Endothelial cell (in vitro differentiated cells): ENCODE measurements at places on chromosomes 7 and 10. TPM values are rescaled to one million over a fixed set of nuclear protein-coding genes. Genes with fewer than 3 reads are reported as not detected.

GRCh38 chr10:80168162-80168511 is 35.6 kb downstream of the PLAC9 start:
- peaks cover 11% of the 10 kb centered on the region for H3K27me3 ChIP-seq
- no peak for DNase-seq
- H3K27ac ChIP-seq, result no peak overlapping the region
- H3K4me3 ChIP-seq, result no peak overlapping the region
- peaks cover 7% of the 10 kb centered on the region for H3K4me1 ChIP-seq
- H3K36me3 ChIP-seq, result peaks cover 28% of the 10 kb centered on the region

GRCh38 chr10:88987243-88987725 is 3.3 kb upstream of the FAS start:
- no peak for DNase-seq
- H3K4me1 ChIP-seq, result peaks cover 24% of the 10 kb centered on the region
- peaks cover 30% of the 10 kb centered on the region for H3K36me3 ChIP-seq
- no peak overlapping the region for H3K27ac ChIP-seq
- no peak overlapping the region for H3K4me3 ChIP-seq

DNA sequence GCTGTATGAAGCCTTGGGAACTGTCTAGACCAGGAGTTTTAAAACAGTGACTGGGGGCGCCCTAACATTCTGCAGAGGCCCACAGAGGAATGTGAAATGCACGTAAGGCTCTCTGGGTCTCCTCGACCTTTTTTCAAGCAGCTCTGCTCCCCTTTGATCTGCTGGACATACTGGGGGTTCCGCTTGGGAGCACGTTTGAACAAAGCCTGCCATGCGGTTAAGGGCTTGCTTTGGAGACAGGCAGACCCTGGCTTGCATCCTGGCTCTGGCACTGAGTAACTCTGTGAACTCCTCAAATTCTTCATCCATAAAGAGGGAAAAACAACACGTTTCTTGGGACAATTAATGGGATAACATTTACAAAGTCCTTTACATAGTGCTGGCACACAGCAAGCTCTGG is 7.8 kb downstream of the BEND7 start:
- H3K4me1 ChIP-seq, result peaks cover 22% of the 10 kb centered on the region
- no peak overlapping the region for H3K4me3 ChIP-seq
- no peak overlapping the region for H3K27ac ChIP-seq
- no peak for DNase-seq

DNA sequence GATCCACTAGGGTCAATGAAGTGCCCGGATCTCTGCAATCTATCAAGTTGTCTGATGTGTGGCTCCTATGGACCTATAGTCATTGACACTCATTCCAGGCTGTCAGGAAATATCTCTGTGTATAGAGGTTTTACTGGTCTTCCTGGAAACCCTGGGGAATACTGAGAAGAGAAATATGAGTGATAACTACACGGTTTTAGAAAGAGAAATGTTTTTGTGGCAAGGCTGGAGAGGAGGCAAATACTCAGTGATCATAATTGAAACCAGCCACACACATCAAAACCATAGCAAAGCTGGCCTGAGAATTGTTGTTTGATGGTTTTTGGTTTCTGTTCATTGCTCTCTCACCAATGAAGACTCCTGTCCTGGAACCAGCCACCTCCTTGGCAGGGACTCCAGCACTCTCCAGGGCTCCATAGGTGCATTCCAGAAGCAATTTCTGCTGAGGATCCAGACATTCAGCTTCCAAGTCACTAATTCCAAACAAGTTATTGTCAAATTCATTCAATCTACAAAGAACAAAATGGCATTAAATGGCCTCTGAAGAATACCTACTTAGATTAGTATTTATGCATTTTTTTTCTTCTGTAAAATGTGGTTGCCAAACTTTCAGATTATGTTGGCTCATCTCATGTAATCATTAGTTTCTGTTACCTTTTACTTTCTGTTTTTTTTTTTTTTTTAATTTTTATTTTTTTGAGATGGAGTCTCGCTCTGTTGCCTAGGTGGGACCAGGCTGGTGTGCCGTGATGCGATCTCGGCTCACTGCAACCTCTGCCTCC is 108.6 kb upstream of the ABI1 start:
- no peaks in the 10 kb centered on the region for H3K27me3 ChIP-seq
- no peaks in the 10 kb centered on the region for H3K4me1 ChIP-seq
- H3K27ac ChIP-seq, result no peak overlapping the region
- no peak overlapping the region for H3K4me3 ChIP-seq

- no peaks in the 10 kb centered on the region for H3K27me3 ChIP-seq
- no peak overlapping the region for H3K27ac ChIP-seq
- no peak overlapping the region for H3K4me3 ChIP-seq
- peaks cover 4% of the 10 kb centered on the region for H3K36me3 ChIP-seq
- peaks cover 6% of the 10 kb centered on the region for H3K4me1 ChIP-seq
- no peak for DNase-seq
These were observed 26.4 kb downstream of the BMPR1A start for GRCh38 chr10:86782701-86783418.

DNA sequence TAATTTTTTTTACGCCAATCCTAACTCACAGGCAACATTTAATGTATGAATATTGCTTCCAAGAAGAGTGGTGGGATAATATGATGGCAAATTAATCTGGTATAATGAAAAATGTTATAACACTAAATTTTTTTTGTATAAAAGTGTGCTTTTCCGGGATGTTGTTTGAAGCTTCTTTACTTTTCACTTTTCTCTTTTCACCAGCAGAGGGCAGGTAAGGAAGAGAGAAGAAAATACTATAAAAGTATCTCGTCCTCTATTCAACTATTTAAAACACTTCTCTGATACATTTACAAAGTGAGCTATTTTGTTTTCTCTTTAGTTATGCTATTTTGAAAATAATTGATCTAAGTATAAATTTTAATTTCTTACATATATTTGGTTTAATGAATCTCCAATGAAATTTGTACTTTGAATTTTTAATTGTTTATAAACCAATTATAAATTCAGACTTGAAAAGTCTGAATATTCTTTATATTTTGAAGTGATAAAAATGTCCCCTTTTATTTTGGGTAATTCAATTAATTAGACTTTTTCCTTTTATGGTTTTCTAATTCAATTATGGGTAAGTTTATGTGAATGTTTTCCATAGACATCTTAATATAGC is 20.7 kb upstream of the CFTR start:
- H3K4me3 ChIP-seq, result no peak overlapping the region
- peaks cover 2% of the 10 kb centered on the region for H3K27me3 ChIP-seq
- no peak for DNase-seq
- no peaks in the 10 kb centered on the region for H3K36me3 ChIP-seq

DNA sequence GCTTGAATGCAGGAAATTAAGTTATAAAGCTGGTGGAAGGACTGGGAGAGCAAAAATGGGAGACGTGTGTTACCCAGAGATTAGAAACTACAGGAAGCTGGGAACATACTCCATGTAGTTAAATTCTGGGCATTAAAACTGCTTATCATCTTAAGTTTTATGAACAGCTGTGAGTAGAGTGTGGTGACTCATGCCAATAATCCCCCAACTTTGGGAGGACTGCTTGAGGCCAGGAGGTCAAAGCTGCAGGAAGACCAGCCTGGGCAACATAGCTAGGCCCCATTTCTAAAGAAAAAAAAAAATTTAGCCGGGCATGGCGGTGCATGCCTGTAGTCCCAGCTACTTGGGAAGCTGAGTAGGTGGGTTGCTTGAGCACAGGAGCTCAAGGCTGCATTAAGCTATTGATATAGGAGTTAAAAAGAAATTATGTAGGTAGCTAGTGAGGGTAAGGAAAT is 56.2 kb upstream of the SEPHS1 start:
- peaks cover 2% of the 10 kb centered on the region for H3K27me3 ChIP-seq
- no peak for DNase-seq
- no peak overlapping the region for H3K27ac ChIP-seq
- no peaks in the 10 kb centered on the region for H3K4me1 ChIP-seq

TRIM73 gene
- total RNA-seq, result 7.4 TPM

CROT gene
- total RNA-seq, result 11.1 TPM

DNA sequence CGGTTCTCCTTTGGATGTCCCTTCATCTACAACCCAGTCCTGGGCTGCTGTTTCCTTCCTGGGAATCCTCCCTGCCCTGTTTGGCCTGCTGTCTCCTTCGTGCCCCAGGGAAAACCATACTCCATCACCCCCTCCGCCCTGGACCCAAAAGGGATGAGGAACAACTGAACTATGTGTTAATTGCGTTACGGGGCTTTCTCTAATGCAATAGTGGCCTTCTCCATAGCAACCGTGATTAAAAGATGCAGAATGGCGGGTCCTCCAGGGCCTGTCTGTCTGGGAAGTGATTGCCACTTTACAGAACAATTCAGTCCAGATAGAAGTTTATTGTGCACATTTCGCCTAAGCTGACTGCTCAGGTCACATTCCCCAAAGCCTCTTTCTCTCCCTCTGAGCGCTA is 112.0 kb upstream of the FGFR2 start:
- H3K4me3 ChIP-seq, result no peak overlapping the region
- no peak for DNase-seq
- no peak overlapping the region for H3K27ac ChIP-seq

DNA sequence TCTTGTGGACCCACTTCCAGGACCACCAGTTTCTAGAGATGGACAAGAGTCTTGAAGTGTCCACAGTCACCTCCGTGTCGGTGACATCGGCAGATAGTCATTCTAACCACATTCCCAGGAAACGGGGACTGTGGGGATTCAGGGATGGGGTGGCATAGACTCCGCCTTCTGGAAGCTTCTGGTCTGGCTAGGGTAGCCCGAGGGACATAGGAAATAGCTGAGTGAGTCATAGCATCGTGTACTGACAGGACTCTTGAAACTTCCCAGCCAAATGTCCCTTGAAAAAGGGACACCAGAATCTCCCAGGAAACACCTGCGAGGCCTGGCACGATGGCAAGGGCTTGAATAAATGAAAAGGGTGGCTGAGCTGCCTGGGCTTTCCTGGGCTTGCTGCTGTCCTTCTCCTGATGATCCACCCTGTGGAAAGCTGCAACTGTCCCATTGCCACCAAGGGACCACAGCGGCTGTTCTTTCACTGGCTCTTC is 84.1 kb upstream of the LRRC4 start:
- peaks cover 7% of the 10 kb centered on the region for H3K4me1 ChIP-seq
- no peak overlapping the region for H3K4me3 ChIP-seq
- H3K27me3 ChIP-seq, result peaks cover 4% of the 10 kb centered on the region
- H3K36me3 ChIP-seq, result peaks cover 7% of the 10 kb centered on the region
- H3K27ac ChIP-seq, result no peak overlapping the region
- DNase-seq, result no peak
